Stimulated activated CD4-positive, alpha-beta T cell treated with anti-CD3 and anti-CD28 coated beads, Interleukin-1b, Interleukin-23, amount 100 ng/mL, for 24 hours (primary cell): ENCODE measurements at places on chromosomes 16 and 17.

- DNase-seq: no peak
Measured at GRCh38 chr16:51302042-51302441, 151.0 kb upstream of the SALL1 start.

GRCh38 chr17:79592198-79592597 is 18.7 kb downstream of the RBFOX3 start:
- DNase-seq: no peak

DNA sequence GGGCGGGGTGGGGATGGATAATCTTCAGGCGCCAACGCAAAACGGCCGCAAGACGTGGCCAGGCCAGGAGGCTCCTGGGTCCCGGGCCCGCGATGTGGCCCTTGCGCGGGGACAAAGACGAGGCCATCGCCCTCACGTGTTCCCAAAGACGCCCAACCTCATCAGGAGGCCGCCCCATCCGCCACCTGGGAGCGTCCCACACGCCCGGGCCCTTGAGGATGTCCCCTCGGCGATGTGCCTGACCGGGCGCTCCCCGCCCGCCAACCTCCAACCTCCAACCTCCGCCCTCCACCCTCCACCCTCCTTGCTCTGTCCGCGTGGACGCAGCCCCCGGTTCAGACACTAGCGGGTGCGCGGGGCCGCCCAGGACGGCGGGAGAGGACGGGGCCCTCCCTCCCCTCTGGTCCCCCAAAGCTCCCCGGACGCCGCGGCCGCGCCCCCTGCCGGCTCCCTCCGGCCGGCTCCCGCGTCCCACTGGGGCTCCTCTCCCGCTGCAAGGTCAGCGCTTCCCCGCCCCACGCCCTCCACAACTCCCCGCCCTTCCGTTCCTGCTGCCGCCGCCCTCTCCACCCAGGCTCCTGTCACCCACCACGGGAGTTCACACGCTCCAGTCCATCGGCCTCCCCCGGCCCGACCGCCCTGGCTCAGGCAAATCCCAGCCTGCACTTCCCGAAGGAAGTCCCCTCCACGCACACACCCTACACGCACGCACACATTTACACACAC is 250.8 kb upstream of the RPL38 start:
- no peak for DNase-seq

GRCh38 chr16:58859958-58860669 is 126.0 kb upstream of the GOT2 start:
- DNase-seq: no peak
